ENCODE measurements at places on chromosomes 2 and 18.

- no peak for DNase-seq
These were observed 32.3 kb downstream of the TMEM37 start for GRCh38 chr2:119463990-119464389.

DNA sequence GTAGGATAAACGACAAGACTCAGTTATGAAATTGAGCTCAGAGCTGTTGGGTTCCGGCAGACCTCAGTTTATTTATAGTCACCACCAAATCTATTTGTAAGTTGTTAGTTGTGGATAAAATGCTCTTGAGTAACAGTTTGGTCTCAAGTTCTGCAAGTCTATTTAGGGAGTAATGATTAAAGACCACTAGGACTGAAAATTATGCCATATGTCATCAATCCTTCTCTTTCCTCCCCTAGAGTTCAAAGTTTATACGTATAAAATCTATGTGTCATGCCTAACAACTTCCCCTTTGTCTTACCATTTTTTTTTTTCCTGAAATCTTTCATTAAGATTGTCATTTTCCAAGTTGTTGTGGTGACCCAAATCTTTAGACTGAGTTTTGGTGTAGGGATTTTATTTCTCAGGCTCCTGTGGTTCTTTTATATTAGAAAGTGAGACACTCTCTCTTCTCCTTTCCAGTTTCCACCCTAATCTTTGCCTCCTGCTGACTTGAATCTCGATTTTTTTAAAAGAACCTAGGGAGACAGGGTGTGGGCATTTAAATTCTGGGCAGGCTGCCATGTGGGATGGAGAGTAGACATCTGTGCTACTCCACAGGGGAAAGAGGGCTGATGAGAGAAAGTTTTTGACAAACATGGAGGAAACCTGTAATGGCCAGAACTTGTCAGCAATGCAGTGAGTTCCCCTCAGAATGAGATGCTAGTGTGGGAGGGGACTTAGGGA is 51.0 kb downstream of the LAMA3 start:
- no peak for DNase-seq

GRCh38 chr2:175478096-175478768 is 296.7 kb upstream of the ATP5MC3 start:
- DNase-seq: no peak

- DNase-seq: no peak
These were observed 111.5 kb upstream of the ZNF236 start for GRCh38 chr18:76710646-76711520.

- no peak for DNase-seq
These were observed 201.7 kb upstream of the CWC22 start for GRCh38 chr2:180208841-180209240.

DNA sequence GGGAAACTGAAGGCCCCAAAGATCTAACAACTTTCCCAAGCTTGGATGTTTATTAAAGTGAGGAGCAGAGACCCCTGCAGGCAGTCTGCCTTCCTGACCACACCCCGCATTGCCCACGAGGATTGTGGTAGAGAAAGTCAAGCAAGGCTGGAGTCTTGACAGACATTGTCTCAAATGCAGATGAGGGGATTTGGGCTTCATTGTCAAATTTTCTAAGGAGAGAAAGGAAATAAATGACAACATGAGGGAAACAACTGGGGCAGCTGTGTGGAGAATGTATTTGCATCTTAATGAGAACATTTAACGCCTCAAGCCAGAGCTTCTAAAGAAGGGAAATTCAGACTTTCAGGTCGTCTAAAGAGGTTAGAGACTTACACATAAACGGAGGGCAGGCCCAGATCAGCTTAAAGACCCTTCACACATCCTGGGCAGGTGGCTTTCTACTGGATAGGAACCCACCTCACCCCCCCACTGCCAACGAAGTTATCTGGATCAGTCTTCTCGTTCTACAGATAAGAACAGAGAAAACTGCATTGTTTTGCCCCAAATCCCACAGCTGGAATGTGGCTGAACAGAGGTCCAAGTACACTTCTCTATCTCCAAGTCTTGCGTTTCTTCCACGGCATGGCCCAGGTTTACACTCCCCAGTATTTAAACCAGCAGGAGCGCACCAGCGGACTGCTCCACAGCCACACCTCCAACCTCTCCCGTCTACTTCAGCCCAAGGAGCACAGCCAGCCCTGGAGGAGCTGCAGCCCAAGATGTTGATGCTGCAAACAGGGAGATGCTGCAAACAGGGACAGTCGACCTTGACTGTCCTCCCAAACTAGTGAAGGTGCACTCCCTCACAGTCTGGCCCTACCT is 16.2 kb upstream of the SCG2 start:
- no peak for DNase-seq

- DNase-seq: no peak
These were observed 264.0 kb upstream of the VRK2 start for GRCh38 chr2:57782587-57782986.
